EH (cell line): ENCODE measurements at places on chromosomes 3 and 15.
A peak's percentile ranks its signal among the peaks of the same experiment; 100 is the strongest.

GRCh38 chr15:95864467-95864886 is 466.0 kb upstream of the NR2F2 start:
- DNase-seq = no peak

- DNase-seq = peak; percentile 12
Measured at GRCh38 chr15:99578809-99579208, 13.0 kb downstream of the MEF2A start.

DNA sequence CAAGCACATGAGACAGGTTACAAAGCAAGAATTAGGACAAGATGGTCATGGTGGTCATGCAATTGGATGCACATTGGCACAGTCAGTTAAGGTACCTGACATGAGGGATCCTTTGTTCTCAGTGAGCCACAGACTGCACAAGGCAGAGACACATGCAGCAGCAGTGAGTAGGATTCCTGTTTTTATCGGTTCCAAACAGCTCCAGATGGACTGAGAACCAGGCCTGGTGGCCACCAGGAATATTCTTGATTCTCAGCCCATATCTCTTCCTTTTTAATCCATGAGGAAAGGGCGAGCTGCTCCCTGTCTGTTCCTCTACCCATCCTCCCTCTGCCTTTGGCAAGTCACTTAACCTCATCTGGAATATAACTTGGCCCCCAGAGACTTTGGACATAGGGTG is 410.8 kb downstream of the GAP43 start:
- no peak for DNase-seq

DNA sequence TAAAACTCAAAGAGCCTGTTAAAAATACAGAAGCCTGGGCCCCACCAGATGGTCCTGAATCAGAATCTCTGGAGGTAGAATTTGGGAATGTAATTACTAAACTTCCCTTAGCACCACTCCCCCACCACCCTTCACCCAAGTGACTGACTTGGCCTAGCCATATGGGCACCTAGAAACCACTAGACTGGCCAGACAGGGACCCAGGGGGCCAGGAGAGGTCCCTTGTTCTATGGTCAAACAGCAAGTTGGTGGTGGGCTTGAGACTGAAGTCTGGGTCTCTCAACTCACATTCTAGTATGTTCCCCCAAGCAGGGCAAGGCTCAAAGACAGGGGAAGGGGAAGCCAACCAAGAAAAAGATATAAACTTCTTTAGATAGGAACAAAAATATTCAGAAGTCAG is 301.5 kb upstream of the TLE3 start:
- DNase-seq = no peak

DNA sequence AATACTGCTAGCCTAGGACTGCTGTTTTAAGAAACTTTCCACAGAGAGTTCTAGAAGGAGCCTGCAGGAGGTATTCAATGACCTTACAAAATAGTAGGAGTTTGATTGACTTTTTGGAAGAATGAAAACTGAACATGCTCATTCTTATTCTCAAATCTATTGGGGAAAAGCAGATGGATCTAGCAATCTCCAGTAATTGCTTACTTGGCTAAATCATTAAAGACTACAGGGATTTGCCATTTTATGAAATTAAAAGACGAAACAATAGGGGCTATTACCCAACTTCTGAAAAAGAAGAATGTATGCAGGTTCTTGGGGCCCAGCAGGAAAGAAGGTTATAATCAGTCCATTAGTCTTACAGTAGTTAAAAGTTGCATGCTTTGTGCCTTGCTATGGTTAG is 29.9 kb upstream of the PEX5L start:
- no peak for DNase-seq
